Stimulated activated CD4-positive, alpha-beta T cell treated with anti-CD3 and anti-CD28 coated beads, TNF-alpha, amount 100 ng/mL, for 24 hours (primary cell): ENCODE measurements at places on chromosomes 11 and 22.

DNA sequence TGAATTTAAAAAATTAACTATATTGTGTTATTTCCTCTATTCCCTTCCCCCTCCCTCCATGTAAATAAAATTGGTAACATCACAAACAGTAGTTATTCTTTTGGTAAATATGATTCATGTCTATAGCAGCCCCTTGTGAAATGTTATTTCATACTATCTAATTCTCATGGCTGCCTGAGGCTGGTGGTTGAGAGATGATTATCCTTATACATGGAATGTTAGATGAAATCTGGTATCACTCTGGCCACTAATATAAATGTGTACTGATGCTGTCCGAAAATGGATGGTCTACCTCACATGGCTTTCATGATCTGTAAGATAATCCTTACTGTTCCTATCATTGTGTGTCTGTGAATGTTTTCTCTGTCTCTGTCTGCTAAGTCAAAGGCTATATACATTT, 25.0 kb upstream of the EXPH5 start:
- DNase-seq = no peak

DNA sequence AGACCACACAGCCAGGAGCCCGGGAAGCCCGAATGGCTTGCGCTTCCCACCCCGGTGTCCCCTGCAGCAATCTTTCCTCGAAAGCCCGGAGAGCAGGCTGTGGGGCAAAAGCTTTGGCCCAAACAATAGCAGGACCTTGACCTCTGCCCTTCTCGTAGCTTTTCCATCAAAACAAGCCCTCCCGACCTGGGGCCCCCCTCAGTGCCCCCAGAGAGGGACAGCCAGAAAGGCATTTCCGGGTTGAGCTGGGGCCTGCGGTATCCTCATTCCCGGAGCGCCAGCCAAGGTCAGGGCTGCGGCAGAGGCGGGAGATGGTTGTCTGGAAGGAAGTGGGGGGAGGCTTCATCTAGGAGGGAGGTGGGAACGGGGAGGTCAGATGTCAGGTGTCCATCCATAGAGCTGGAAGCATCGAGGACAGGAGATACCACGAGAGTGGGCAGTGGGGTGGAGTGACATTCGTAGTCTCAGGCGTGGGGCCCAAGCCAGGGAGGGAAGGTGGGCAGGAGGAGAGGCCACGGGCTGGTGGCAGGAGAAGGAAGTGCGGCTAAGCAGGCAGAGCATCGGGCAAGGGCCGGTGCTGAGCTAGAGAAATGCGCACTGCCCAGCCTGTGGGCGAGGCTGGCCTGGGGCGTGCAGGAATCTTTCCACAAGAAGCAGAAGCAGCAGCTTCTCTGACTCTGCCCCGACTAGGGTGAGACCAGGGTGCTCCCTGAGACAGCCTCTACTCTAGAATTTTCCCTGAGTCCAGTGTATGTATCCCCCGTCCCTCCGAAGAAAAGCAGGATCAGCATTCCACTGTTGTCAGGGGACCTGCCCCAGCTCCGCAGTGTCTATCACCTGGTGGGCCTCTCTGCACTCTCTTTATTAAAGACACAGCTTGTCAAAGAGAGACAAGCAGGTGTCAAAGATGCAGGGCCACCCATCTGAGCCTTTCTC, 14.3 kb downstream of the PDGFB start:
- no peak for DNase-seq

DNA sequence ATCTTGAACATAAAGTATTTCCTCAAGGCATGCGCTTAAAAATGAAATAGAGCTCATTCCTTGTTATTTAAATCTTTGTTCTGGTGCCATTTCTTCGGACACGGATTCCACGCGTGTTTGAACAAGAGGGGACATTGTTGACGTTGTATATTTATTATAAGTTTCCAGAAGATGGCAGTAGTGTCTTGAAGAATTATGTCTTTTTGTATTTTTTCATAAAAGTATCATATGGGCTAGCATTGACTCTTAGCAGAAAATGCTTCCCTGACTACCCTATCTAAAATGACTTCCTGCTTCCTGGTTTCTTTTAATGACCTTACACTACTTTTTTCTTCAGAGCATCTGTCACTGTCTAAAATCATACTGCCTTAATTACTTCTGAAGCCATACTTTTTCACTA, 20.4 kb downstream of the BIRC2 start:
- no peak for DNase-seq

GRCh38 chr22:26395926-26396325, 33.1 kb upstream of the ASPHD2 start:
- no peak for DNase-seq

GRCh38 chr11:16097543-16097942, 258.8 kb downstream of the SOX6 start:
- no peak for DNase-seq

DNA sequence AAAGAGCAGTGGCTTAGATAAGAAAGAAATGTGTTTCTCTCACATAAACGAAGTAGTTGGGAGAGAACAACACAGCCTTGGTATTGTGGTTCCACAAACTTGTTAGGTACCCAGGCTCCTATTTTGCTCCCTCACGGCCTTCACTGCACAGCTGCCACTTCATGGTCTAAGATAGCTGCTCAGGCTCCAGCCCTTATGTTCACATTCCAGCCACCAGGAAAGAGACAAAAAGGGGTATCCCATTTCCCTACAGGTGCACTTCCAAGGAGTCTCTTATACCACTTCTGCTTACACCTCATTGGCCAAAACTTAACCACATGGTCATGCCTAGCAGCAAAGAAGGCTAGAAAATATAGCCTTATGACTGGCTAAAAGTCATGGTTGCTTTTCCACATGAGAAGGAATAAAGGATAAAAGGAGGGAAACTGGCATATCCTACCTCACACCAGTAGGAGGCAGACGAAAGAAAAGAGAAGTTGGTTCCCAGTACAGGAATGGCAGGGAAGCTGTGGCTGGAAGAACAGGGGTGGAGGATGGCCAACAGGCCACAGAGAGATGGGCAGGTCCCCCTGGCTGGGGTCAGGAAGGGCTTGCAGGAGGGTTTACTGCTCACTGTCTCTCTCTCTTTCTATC, 5.4 kb upstream of the HDHD5 start:
- DNase-seq = no peak

DNA sequence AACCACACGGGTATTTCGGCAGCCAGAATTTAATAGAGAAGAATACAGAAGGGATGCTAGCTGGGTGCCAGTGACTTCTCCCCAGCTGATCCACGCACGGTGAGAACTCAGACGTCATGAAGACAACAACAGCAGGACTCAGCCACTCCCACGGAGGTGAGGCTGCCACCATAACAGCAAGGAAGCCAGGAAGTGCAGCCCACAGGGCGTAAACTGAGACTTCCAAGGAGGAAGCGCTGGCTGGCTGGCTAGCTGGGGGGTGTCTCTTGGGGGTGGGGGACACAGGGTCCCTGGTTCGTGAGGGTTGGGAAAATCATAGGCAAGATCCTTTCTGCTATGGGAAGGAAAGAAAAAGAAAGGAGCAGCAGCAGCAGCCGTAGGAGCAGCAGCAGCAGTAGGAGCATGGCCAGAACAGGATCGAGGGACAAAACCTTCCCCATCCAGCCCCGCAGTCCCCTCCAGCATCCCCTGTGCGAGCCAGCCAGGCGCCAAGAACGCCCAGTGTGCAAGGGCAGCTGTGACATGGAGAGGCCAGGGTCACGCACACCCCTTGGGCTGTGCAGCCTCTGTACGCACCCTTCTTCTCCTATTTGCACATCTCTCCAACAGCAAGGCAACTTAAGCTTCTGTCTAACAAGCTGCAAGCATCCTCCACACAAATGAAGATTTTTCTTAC, 49.6 kb upstream of the SHANK2 start:
- no peak for DNase-seq

GRCh38 chr11:120326228-120326627, 1.1 kb downstream of the TLCD5 start:
- DNase-seq = no peak

- no peak for DNase-seq
These were observed 632 bp downstream of the KRTAP5-2 start for GRCh38 chr11:1597331-1597993.

- no peak for DNase-seq
These were observed 150.1 kb upstream of the ARHGAP42 start for GRCh38 chr11:100536979-100537378.

GRCh38 chr11:11731311-11732083, 109.7 kb upstream of the GALNT18 start:
- DNase-seq = no peak

GRCh38 chr22:32232191-32232830, 22.8 kb downstream of the SLC5A4 start:
- no peak for DNase-seq

- DNase-seq = no peak
These were observed 4.4 kb upstream of the C11orf16 start for GRCh38 chr11:8937159-8937558.

DNA sequence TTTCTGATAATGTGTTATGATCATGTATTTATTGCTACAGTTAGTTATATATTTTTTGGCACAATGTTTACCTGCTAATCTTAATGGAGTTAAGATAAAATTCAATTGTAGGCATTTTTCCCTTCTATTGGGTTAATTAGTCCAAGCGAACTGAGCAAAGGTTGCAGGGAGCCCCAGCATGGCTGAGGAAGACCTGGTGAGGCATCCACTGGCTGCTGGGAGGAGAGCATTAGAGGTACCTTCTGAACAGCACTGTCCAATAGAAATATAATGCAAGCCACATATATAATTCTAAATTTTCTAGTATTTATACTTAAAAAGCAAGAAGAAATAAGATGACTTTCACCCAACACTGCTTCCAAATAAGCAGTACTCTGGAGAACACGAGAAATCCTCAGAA, 689 bp upstream of the TMEM126A start:
- DNase-seq = no peak

DNA sequence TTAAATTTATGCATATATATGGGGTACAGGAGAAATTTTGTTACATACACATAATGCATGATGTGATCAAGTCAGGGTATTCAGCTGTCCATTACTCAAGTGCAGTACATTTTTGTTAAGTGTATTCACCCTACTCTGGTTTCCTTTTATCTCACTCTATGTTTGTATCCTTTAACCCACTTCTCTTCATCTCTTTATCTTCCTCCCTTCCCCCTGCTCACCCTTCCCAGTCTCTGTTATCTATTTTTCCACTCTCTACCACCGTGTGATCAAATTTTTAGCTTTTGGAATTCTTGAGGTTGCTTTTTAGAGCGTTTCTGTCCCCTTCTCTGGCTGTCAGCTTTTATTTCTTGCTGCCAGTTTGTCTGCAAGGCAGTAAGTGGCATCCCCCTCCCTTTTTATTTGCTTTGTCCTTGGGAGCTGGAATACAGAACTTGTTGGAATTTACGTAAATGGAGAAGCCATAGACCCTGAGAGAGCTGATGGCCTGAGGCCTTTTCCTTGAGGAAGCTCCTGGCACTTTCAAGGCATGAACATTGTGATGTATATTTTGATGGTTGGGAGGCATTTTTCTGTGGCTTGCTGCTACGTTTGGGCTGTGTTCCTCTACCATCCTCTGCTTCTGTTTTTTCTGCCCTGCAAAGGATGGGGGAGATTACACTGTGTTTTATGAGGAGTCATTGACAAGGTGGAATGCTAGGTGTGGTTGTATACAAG, 148.6 kb downstream of the LDLRAD3 start:
- DNase-seq = no peak
